ENCODE measurements at places on chromosomes 16 and 17. TPM values are rescaled to one million over a fixed set of nuclear protein-coding genes. Genes with fewer than 3 reads are reported as not detected.
A peak's percentile ranks its signal among the peaks of the same experiment; 100 is the strongest.

DNA sequence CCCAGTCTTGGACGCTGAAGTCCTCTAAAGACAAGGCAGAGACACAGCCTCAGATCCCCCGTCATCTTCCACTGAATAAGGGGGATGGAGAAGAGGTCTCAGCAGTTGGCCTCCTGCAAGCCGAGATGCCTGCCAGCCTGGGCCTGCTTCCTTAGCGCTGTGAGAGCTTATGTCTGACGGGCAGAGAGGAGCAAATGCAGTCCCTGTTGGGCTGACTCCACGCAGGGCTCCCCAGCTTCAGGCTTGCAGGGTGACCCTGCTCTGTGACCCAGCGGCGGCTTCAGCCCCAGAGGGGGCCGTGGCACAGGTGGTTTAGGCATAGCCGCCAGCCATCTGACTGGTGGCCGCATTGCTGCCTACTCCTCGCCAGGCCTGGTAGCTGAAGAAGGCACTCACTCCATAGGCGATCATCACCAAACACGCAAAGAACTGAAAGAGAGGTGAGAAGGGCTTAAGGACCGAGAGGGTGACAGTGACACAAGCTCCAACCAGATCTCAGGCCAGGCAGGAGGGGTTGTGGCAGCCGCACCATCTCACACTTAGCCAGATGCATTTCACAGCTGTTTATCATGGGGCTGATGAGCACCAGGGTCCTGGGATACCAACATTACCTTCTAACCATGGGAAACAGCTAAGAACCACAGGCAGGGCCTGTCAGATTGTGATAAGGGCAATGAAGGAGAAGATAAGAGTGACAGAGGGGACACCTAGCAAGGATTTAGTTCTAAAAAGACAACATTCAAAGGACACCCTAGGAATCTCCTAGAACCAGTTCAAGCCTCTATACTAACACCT lies 11.7 kb downstream of the ARL2BP start:
- no peak overlapping the region for H3K27ac ChIP-seq
- no peak for DNase-seq
- no peak overlapping the region for H3K4me3 ChIP-seq
- no peaks in the 10 kb centered on the region for H3K27me3 ChIP-seq
- H3K4me1 ChIP-seq = peaks cover 11% of the 10 kb centered on the region
- peaks cover 8% of the 10 kb centered on the region for H3K36me3 ChIP-seq

GRCh38 chr17:55430541-55431288 lies 9.1 kb upstream of the MMD start:
- DNase-seq = no peak
- no peaks in the 10 kb centered on the region for H3K36me3 ChIP-seq
- no peaks in the 10 kb centered on the region for H3K27me3 ChIP-seq
- H3K27ac ChIP-seq = no peak overlapping the region

Gene CDH3
- 0.14 TPM for polyA plus RNA-seq

- H3K27me3 ChIP-seq = no peaks in the 10 kb centered on the region
- no peaks in the 10 kb centered on the region for H3K36me3 ChIP-seq
- DNase-seq = no peak
- no peak overlapping the region for H3K4me3 ChIP-seq
- H3K4me1 ChIP-seq = no peaks in the 10 kb centered on the region
- H3K27ac ChIP-seq = no peak overlapping the region
These were observed 76.9 kb downstream of the ARHGAP44 start for GRCh38 chr17:12866244-12866643.

DNA sequence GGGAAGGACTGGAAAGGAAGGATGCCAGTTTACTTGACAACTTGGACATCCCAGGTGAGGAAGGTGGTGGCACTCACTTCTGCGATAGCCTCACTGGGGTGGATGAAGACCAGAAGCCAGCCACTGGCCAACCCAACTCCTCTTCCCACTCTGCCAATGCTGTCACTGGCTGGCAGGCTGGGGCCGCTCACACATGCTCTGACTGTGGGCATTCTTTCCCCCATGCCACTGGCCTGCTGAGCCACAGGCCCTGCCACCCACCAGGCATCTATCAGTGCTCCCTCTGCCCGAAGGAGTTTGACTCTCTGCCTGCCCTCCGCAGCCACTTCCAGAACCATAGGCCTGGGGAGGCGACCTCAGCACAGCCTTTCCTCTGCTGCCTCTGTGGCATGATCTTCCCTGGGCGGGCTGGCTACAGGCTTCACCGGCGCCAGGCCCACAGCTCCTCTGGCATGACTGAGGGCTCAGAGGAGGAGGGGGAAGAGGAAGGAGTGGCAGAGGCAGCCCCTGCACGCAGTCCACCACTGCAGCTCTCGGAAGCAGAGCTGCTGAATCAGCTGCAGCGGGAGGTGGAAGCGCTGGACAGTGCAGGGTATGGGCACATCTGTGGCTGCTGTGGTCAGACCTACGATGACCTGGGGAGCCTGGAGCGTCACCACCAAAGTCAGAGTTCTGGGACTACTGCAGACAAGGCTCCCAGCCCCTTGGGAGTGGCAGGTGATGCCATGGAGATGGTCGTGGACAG lies 4.5 kb downstream of the ZNF646 start:
- no peak overlapping the region for H3K27ac ChIP-seq
- H3K27me3 ChIP-seq = no peaks in the 10 kb centered on the region
- peaks cover 10% of the 10 kb centered on the region for H3K4me1 ChIP-seq
- no peak for DNase-seq

Gene SECTM1
- 1.9 TPM for polyA plus RNA-seq

GRCh38 chr17:34360601-34361270 lies 2.3 kb downstream of the CCL1 start:
- DNase-seq = no peak
- H3K36me3 ChIP-seq = no peaks in the 10 kb centered on the region
- H3K27me3 ChIP-seq = no peaks in the 10 kb centered on the region

GRCh38 chr16:49602201-49602975 lies 228.8 kb downstream of the C16orf78 start:
- DNase-seq = no peak
- H3K27ac ChIP-seq = no peak overlapping the region
- H3K4me3 ChIP-seq = no peak overlapping the region
- no peaks in the 10 kb centered on the region for H3K27me3 ChIP-seq
- no peaks in the 10 kb centered on the region for H3K4me1 ChIP-seq

Gene RPUSD1
- 34.2 TPM for polyA plus RNA-seq

DNA sequence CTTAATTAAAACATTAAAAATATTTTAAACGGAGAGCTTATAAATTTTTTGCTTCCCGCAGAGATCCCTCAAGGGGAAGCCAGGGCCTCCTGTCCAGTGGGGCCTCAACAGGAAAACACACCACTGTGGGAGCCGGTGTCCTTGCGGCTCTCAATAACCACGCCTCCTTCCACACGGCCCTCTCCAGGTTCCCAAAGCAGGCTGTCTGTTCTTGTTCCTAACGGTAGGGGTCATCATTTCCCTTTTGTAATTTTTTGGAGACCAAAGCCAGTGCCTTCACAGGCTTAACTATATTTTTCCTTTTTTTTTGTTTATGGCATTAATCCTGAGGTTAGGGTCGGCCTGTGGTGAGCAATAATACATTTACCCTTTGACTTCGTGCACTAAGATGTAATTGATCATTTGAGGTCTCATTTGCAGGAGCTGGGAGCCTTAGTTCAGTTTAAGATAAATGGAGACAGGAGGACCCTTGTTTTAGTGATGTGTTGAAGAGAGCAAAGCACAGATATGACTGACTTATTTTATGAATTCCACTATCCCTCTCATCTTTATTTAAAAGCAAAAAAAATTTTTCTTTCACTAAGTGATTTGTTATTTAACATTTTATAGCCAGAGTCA lies 77.5 kb upstream of the N4BP1 start:
- H3K27me3 ChIP-seq = no peaks in the 10 kb centered on the region
- no peak overlapping the region for H3K4me3 ChIP-seq
- no peak overlapping the region for H3K27ac ChIP-seq
- H3K4me1 ChIP-seq = no peaks in the 10 kb centered on the region
- no peak for DNase-seq

DNA sequence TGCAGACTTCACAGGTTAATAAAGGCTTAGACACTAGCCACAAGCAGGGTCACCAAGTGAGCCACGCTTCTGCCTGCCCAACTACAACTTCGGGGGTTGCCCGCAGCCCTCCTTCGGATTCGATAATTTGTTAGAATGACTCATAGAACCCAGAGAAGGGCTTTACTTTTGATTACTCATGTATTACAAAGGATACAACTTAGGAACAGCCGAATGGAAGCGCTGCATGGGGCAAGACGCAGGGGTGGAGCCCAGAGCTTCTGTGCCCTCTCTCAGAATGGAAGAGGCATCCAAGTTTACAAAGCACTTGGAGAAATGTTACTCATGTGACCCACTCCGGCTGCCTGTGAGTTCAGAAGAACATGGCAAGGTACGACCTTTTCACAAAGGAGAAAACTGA lies 7.5 kb upstream of the CDH5 start:
- no peaks in the 10 kb centered on the region for H3K36me3 ChIP-seq
- no peaks in the 10 kb centered on the region for H3K4me1 ChIP-seq
- H3K27ac ChIP-seq = no peak overlapping the region
- no peak overlapping the region for H3K4me3 ChIP-seq

DNA sequence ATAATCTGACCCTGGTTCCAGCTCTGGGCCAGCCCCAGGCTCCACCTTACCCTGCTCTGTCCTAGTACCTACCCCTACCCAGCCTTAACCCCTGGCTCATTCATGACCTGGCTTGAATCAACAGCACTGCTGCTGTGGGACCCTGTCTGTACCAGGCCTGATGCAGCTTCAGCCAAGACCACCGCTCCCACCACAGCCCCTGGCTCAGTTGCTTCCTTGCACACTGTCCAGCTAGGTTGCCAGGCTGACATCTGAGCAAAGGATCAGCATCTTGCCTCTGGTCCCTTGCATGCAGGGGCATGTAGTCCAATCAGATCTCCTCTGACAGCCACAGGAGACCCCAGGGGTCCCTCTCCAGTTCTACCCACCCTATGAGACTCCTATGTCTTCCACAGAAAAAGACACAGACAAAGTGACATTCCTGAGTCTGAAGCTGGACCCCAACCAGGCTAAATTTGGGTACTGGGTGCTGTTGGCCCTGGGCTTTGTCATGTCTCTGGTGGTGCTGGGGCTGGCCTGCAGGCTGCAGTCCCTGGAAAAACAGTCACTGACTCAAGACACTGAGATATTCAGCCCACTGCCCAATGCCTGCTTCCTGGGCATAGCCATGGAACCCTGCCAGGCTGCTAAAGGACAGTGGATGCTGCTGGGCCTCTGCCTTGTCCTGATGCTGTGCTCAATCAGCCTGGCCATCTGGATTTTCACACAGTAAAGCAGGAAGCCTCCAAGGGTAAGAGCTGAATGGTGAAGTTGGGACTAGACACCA lies 3.9 kb upstream of the KCNH6 start:
- H3K4me3 ChIP-seq = no peak overlapping the region
- no peaks in the 10 kb centered on the region for H3K4me1 ChIP-seq
- H3K27me3 ChIP-seq = peaks cover 5% of the 10 kb centered on the region
- no peak overlapping the region for H3K27ac ChIP-seq

Gene GDPD1
- 2.3 TPM for polyA plus RNA-seq

- DNase-seq = no peak
- H3K27ac ChIP-seq = no peak overlapping the region
- H3K4me1 ChIP-seq = no peaks in the 10 kb centered on the region
- H3K36me3 ChIP-seq = no peaks in the 10 kb centered on the region
- no peaks in the 10 kb centered on the region for H3K27me3 ChIP-seq
These were observed 60.1 kb downstream of the TK2 start for GRCh38 chr16:66489818-66490217.

Gene CBLN1
- polyA plus RNA-seq = not detected

DNA sequence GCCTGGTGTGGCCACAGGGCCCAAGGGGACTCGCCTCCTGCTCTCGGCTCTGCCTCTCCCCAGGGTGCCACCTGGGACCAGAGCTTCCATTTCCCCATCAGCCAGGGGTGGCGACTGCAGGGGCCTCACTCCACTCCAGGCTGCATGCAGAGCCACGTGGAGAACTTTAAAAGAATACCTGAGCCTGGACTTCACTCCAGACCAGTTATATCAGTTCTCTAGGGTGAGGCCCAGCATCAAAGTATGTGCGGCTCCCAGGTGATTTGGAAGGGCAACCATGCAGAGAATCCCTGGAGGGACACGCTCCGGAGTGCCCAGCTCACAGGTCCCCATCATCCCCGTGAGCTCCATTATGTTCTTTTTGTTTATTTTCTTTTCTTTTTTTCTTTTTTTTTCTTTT lies 39.8 kb downstream of the KIAA0513 start:
- no peak overlapping the region for H3K4me3 ChIP-seq
- no peaks in the 10 kb centered on the region for H3K4me1 ChIP-seq
- DNase-seq = no peak

DNA sequence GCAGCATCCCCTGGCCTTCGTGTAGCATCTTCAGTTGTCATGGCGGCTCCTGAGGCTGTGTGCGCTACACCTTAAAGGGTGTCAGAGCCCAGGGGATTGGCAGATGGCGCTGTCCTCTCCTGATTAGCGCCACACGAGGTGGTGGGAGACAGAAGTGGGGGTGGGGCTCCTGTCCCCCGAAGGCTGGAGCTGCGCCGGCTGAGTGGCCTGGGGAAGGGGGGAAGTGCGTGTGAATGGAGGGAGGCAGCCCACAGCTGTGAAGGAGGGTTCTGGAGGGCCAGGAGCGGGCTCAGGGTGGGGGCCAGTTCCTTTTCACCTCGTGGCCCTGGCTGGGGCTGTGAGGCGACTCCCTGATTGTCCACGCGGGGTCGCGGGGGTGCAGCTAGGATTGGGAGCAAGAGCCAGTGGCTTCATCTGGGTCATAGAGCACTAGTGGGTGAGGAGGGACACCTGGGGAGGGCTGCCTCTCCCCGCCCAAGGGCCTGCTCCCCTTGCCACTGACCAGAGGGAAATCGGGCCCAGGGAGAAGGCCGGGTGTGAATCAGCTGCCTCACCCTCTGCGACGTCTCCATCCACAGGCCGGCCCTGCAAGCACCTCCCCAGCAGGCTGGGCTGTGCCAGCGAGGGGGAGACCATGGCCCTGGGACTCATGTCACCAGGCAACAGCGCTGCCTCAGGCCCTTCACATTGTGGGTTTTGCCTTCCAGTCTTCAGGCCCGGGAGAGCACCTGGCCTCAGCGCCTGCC lies 14.1 kb downstream of the BAHCC1 start:
- peaks cover 21% of the 10 kb centered on the region for H3K27me3 ChIP-seq
- no peak overlapping the region for H3K27ac ChIP-seq
- H3K4me1 ChIP-seq = peaks cover 25% of the 10 kb centered on the region
- H3K4me3 ChIP-seq = no peak overlapping the region

- no peak for DNase-seq
- no peaks in the 10 kb centered on the region for H3K27me3 ChIP-seq
- peaks cover 32% of the 10 kb centered on the region for H3K36me3 ChIP-seq
- peaks cover 56% of the 10 kb centered on the region for H3K4me1 ChIP-seq
- no peak overlapping the region for H3K4me3 ChIP-seq
- no peak overlapping the region for H3K27ac ChIP-seq
These were observed 11.8 kb downstream of the FMNL1 start for GRCh38 chr17:45233423-45233924.

DNA sequence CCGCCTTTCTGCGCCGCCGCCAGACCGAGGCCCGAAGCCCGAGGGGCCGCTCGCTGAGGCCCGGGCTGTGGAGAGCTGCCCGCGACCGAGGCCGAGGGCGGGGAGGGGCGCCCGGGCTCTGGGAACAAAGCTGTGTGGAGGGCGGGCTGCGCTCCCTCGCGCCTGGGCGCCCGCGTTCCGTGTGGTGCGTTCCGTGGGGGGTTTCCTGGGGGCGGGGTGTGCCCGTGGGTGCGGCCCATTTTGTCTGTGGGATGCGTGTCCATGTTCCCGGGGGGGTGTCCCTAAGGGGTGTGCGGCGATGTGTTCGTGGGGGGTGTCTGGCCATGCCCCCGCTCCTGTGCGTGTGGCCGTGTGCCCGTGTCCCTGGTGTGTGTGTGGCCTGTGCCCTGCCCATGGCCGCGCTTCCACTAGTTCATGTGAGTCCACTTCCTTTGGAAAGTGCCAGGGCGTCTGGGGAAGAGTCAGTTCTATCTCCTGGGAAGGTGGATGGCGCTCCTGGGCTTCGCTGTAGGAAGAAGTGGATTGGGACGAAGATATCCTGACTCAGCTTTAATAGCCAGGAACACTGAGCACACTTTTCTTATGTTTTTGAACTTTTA lies 520 bp downstream of the JPT2 start:
- peak overlapping the region; percentile 61 for H3K27ac ChIP-seq
- DNase-seq = peak; percentile 49
- H3K27me3 ChIP-seq = no peaks in the 10 kb centered on the region

Gene ZNF785
- 4.8 TPM for polyA plus RNA-seq
